ENCODE measurements at places on chromosomes 5 and 9.
A peak's percentile ranks its signal among the peaks of the same experiment; 100 is the strongest.

DNA sequence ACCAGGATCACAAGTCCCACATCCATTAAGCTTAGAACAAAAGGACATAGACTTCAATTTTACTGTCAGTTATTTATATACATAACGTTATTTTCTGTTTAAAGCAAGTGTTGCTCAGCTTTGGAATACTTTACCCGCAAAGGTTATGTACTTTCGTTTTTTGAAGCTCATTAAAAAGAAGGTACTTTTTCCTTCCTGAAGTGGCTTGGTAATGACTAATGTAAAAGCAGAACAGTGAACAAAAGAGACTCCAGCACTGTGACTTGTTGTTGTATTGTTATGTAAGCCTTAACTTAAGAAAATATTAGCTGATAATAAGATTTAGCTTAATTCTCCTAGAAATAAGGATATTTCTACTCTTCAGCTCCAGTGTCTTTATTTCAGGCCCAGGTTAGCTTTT lies 97.3 kb upstream of the SLCO6A1 start:
- no peak for DNase-seq

GRCh38 chr5:95072281-95072680 lies 212.6 kb downstream of the MCTP1 start:
- no peak for DNase-seq

DNA sequence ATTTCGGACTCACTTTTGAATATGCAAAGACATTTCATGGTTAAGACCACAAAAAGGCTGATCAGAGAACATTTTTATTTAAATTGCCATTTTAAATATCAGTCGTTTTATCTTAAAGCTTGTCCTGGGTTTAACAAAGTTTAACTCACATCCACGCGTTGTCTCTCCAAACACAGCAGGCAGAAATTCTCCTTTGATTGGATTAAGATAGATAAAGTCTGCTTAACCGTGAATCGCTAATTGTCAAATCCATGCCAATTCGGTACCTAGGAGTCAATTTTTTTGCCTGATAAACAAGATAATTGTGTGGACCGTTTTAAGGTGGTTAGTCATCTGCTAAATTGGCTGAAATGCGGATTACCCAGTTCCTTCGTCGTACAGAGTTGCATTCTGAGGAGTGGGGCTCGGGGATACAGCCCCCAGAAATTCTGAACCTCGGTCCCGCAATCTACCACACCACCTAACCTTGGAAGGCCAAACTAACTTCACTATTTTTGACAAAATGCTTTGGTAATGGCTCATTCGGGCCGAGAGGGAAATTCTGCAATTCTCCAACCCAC lies 665 bp upstream of the BTF3 start:
- no peak for DNase-seq

DNA sequence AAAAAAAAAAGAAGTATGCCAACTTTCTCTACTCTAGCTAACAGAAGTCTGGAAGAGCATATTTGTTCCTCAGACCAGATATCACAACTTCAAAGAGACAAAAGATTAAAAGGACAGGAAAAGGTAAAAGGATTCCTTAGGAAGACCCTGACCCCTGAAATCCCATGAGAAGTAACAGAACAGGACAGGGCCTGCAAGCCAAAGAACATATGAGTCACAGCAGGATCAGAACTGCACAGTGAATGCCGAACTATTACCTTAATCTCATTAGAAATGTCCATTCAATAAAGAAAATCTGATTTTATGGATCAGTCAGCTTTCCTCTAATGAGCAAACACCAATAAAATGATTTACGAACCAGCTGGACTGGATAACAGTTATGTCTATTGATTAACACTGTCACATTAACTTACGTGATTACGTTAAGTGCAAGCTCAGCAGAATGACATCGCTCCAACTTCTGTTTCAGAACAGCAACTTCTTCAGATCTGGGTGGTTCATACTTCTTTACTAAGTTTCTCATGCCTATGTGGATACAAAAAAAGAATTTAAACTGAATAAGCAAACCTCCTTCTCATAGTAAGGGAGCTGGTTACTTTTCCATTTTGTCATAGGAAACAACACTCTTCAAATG lies 13.6 kb downstream of the CCNH start:
- no peak for DNase-seq

DNA sequence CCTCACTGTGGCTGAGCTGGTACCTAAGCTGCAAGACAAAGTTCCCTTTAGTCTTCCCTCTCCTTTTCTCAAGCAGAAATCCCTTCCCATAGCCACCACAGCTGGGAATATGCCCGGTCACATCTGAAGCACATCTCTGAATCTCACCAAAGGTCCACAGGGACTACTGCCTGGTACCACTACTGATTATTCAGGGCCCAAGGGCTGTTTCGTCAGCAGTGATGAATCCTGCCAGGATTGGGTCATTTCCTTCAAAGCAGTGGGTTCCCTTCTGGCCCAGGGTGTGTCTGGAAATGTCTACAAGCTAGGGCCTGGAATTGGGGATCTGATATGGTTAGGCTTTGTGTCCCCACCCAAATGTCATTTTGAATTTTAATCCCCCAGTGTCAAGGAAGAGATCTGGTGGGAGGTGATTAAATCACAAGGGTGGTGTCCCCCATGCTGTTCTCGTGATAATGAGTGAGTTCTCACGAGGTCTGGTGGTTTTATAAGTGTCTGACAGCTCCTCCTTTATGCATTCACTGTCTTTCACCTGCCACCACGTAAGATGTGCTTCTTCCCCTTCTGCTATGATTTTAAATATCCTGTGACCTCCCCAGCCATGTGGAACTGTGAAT lies 83.2 kb upstream of the FST start:
- DNase-seq: no peak

DNA sequence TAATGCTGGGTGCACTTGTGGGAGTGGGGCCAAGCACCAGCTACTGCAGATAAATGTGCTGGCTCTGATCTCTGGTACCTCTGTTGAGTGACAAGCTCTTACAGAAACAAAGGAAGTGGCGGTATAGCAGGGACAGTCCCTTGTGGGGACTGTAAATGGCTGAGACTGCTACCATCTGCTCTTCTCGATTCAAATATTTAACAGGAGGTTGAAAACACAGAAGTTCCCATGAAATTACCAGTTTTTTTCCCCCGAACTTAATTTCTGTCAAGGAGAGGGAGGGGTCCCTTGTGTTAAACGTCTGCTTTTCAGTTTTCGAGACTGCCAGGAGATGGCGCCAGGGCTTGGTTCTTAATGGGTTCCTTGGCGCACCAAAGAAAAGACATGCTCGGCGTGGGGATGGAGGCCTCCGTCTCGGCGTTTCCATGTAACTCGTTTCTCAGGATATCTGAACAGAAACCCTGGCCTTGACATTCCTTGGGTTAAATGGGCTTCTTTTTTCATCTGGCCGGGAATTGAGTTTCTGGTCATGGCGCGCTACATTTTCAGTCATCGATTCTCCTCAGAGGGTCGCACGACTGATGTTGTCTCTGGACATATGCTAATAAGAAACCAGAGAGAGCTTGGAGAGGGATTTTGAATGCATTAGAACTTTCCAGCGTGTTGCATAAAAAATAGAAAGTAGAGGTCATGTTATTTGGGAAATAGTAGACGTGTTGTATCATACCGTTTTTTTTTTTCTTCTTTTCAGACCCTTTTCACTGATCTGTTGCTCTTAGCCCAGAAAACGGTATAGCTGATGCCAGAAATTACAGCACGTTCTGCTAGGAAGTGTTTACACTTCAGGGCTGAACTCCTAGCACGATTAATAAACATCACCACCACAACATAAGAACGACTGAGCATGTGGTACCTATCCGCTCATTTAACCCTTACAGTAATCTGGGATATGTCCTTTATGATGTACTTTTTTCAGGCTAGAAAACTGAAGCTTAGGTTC lies 64.0 kb downstream of the CARTPT start:
- peak; percentile 28 for DNase-seq

DNA sequence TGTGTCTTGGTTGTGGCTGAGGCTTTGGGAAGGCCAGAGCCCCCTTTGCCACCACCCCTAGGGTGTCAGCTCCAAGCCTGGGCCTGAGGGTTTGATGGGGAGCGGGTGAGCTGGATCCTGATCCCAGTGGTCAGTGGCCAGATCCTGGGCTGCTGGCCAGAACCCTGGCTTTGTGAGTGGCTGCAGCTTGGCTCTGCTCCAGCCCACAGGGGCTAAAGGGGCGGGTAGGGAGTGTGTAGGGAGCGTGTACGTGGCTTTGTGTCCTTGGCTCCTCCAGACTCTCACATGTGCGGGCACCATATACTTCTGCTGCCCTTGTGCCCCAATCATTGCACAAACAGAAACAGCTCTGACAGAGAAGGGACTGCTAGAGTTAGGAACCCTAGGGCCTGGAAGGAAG lies 1.2 kb upstream of the IL11RA start:
- DNase-seq: no peak

DNA sequence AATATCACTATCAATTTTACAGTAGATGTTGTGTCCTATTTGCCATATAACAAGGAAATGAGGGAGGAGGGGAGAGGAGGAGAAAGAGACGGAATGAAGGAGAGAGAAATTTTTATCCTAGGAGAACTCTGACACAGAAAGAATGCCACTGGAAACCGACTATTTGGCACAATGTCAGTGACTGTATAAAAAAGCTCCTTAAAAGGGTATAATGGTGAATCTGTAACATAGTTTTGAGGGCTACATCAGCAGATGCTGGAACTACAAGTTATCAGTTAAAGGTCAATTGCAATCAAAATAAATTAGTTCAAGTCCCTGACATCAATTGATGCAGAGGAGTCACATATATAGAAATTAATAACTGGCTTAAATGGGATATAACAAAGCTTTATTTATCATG lies 5.7 kb downstream of the EDIL3 start:
- no peak for DNase-seq

DNA sequence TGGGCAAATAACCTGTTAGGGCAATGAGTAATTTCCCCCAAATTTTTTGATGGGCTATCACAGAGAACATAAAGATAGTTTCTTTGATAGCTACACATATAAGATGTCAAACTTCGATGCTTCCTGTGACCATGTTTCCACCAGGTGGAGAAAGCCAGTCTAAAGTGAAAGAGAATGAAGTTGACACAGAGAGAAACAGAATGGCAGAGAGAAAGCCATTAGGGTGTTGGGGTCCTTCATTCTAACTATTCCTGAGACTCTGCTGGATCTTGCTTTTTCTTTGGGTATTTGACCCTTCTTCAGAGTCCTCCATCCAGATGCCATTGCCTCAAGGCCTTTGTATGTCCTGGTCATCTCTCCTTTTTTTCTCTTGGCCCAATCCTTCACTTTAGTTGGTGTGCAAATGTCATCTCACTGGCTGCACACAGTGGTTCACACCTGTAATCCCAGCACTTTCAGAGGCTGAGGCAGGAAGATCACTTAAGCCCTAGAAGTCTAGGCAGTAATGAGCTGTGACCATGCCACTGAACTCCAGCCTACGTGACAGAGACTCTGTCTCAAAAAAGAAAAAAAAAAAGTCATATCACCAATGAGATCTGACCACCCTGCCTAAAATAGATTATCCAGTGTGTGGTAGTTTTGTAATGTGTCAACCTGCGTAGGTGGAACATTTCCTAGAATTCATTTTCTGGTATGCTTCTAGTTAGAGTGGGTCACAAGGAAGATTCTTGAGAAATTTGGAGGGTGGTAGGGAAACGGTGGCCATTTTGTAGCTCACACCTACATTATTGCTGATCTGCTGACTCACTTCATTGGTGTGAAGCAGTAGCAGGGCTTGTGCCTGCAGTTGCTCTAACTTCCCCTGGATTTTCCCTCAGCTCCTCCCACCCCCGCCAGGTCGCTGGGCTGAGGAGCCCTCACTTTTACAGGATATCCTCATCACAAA lies 20.8 kb upstream of the KIF2A start:
- no peak for DNase-seq

DNA sequence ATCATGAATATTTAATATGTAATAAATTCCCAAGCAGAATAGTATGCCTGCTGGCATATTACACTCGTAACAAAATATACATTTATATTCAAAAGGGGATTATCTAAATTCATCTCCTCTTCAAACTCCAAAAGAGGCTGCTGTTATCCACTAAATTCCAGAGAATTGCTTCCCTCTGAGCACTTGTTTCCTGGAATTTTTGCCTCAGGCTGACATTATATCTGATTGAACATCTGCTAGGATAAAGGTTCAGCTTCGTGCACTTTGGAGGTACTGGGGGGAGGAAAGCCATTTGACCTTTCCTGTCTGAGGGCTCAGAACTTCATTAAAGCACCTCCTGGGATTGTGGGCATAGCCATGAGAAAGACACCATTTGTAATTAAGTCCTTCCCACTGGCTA lies 4.3 kb upstream of the HAPLN1 start:
- no peak for DNase-seq

DNA sequence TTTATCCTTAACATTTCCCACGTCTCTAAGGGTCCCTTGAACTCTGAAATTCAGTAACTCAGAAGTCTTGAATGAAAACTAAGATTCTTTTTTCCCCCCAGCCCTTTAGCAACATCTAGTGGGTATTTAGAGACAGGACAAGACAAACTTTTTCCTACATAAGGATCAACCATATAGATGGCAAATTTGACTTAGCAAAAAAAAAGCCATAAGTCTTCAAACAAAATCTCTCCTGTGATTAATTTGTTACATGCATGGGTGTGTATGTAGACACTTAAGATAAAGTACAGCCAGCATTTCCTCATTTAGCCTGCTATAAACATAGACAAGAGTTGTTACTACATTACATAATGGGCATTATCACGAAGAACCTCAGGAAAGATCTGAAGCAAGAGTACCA lies 29.1 kb upstream of the ANKRD31 start:
- no peak for DNase-seq

- no peak for DNase-seq
These were observed 119.3 kb downstream of the LMNB1 start for GRCh38 chr5:126896170-126896702.

DNA sequence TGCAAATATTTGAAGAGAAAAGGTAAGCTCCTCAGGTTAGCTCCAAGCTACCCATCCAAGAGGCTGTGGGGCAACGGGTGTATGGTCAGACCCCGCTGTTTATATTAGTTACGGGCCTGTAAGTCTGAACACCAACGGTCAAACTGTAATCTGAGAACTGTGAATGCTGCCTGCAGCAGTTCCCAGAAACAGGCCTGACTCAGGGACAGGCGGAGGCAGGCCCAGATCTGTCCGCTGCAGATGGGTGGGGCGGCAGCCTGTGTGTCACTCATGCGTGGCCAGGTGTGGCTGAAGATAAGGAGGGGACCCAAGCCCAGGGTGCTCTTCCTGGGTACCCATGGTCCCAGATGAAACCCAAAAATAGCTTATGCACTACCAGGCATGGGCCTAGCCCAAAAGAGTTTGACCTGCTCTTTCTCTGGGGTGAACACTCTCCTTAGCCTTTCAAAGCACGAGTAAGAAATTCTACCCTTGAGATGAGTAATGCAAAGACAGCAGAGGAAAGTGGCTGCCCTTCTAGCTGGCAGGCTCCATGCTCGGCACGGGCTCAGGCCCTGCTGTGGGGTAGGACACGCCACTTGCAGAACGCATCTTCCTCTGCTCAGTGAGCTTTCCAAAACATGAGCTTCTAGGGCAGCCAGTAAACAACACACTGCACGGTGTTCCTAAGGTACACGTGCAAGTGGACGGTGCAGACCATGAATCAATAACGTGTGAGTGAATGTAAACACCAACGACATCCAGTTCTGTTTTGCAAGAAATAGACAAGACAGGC lies 9.1 kb downstream of the UBAC1 start:
- no peak for DNase-seq
